GM12878 (cell line): ENCODE measurements at places on chromosomes 7 and 10. TPM values are rescaled to one million over a fixed set of nuclear protein-coding genes. Genes with fewer than 3 reads are reported as not detected.

DNA sequence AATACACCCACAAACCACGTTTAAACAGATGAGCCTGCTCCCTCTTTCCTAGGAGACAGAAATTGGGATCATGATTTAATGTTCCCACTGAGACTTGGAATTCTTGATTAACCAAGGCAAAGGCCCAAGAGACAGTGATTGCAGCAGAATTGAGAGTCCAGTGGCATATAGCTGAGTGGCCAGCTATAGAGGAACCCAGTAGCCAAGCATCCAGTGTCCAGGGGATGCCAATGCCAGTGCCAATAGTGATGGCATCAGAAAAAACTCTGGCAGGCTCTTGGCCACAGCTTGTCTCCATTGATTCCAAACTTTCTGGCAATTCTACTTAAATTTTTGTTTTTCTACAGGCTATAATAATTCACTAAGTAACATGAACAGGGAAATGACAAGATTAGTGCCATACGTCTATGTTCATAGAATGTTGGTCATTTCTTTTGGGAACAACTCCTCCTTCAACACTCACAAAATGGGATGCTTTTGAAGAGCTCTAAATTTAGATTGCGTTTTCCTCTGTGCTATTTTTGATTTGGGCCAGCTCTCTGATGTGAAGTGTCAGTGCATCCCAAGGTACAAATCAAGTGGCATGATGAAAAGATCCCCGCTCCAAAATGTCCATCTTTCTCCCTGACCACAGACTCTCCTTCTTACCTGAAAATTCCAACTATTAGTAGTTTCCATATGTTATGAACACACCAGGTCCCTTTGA is 83.1 kb upstream of the A1CF start:
- no peak for DNase-seq
- no peaks in the 10 kb centered on the region for H3K4me1 ChIP-seq
- H3K27me3 ChIP-seq, result no peaks in the 10 kb centered on the region

The PLCE1 gene
- 0.73 and 1.0 TPM in 2 replicates for polyA plus RNA-seq

GRCh38 chr7:29424295-29424983 is 139.2 kb upstream of the PRR15 start:
- no peak overlapping the region for H3K4me3 ChIP-seq
- H3K36me3 ChIP-seq, result no peaks in the 10 kb centered on the region

GRCh38 chr10:79487296-79488194 is 24.8 kb upstream of the EIF5AL1 start:
- H3K36me3 ChIP-seq, result no peaks in the 10 kb centered on the region
- no peak overlapping the region for H3K4me3 ChIP-seq
- no peak for DNase-seq
- H3K4me1 ChIP-seq, result peaks cover 6% of the 10 kb centered on the region

DNA sequence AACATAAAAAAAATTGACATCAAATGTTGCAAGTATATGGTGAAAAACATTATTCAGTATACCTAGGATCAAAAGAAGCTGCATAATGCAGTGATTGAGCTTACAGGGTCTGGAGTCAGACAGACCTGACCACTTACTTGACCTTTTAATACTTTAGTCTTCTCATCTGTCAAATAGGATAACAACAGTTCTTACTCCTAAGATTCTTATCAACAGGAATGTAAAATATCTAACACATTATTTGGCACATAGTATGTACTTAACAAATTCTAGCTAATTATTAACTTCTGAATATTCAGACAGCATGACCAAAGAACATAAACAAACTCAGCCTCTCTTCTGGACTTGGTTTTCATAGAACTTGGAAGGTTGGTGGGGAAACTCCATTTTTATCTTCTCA is 45.6 kb upstream of the PIP4K2A start:
- H3K4me1 ChIP-seq, result peaks cover 1% of the 10 kb centered on the region
- H3K4me3 ChIP-seq, result no peak overlapping the region
- no peaks in the 10 kb centered on the region for H3K27me3 ChIP-seq
- no peak overlapping the region for H3K27ac ChIP-seq

The ASIC3 gene
- polyA plus RNA-seq, result 0.14 and 0.40 TPM in 2 replicates

- H3K4me1 ChIP-seq, result peaks cover 18% of the 10 kb centered on the region
- no peak for DNase-seq
- no peaks in the 10 kb centered on the region; the same call in 1 of the 2 replicates for H3K36me3 ChIP-seq
- no peaks in the 10 kb centered on the region for H3K27me3 ChIP-seq
Measured at GRCh38 chr7:102277901-102278300, 8.8 kb upstream of the SH2B2 start.

- H3K4me3 ChIP-seq, result no peak overlapping the region
- no peak for DNase-seq
- H3K27me3 ChIP-seq, result no peaks in the 10 kb centered on the region
- peaks cover 13% of the 10 kb centered on the region for H3K4me1 ChIP-seq
- H3K27ac ChIP-seq, result no peak overlapping the region
Measured at GRCh38 chr7:43694399-43694748, 34.9 kb downstream of the COA1 start.

The ZCWPW1 gene
- 3.5 and 5.0 TPM in 2 replicates for polyA plus RNA-seq

- H3K4me1 ChIP-seq, result no peaks in the 10 kb centered on the region
- H3K4me3 ChIP-seq, result no peak overlapping the region
- no peaks in the 10 kb centered on the region for H3K36me3 ChIP-seq
- H3K27ac ChIP-seq, result no peak overlapping the region
- DNase-seq, result no peak
- H3K27me3 ChIP-seq, result no peaks in the 10 kb centered on the region
Measured at GRCh38 chr7:46625032-46625431, 704.0 kb upstream of the IGFBP3 start.

GRCh38 chr7:66099551-66100407 is 14.9 kb upstream of the CRCP start:
- DNase-seq, result no peak
- no peak overlapping the region for H3K27ac ChIP-seq
- no peaks in the 10 kb centered on the region for H3K36me3 ChIP-seq
- no peak overlapping the region for H3K4me3 ChIP-seq
- H3K27me3 ChIP-seq, result no peaks in the 10 kb centered on the region
